ENCODE measurements at places on chromosomes 12 and 14.

DNA sequence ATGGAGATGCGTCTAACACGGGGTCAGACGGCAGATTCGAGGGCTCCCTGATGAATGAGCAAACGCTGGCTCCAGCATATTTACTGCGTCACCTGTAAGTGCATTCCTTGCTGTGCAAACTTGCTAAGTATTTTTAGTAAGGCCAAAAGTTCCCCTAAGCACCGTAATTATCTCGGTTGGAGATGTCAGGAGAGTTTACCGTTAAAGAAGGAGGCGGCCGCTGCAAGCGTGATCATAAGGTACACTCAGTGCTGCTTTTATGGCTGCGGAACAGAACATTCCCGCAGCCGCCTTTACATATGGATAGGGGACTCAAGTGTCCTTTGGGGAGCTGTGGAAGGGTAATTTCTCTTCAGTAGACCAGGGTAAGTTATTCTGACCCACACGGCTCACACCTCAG lies 175.6 kb downstream of the GLT1D1 start:
- peak; percentile 15 for DNase-seq

DNA sequence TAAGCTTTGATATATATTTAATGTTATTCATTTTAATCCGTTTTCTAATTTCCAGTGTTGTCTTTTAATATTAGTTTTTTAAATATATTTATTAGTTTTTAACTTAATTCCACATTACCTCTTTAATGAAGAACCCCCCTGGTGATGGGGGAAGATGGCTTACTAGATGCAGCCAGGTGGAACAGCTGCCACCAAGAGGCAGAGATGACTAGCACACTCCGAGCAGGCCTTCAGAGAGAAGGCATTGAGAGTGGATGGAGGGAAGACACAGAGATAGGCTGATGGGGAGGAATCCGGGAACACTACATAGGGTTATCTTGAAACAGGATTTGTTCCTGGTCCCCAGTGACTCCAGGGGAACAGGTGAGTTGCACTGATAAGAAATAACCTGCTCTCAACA lies 771.6 kb downstream of the LRFN5 start:
- DNase-seq: no peak

- no peak for DNase-seq
Observed at GRCh38 chr12:68824597-68825250, 16.7 kb downstream of the MDM2 start.

GRCh38 chr12:49624921-49625577 lies 1.7 kb downstream of the PRPF40B start:
- no peak for DNase-seq

GRCh38 chr12:98439981-98440581 lies 75.3 kb upstream of the TMPO start:
- peak; percentile 47 for DNase-seq

Measured in ELF-1 (cell line).